Right ventricle myocardium inferior (tissue), 1 donor: ENCODE measurements at places on chromosomes 5 and 9. TPM values are rescaled to one million over a fixed set of nuclear protein-coding genes. Genes with fewer than 3 reads are reported as not detected.

DNA sequence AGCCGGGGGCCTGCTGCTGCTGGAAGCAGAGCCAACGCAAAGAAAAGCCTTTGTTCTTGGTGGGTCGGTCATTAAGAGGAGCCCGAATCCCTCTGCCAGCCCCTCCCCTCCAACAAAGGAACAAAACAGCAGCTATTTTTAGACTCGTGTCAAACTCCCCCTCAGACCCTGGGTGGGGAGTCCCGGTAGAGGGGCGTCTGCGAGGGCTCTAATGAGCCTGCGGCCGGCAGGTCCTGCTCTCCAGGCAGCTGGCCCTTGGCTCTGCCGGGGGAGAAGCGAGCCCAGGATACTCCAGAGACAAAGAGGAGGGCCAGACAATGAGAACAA is 114.0 kb downstream of the LHX2 start:
- no peak for DNase-seq

GRCh38 chr5:93735378-93735777 is 6.0 kb downstream of the POU5F2 start:
- no peak for DNase-seq

- no peak for DNase-seq
Measured at GRCh38 chr5:136062366-136063274, 33.8 kb downstream of the TGFBI start.

- DNase-seq: no peak
Measured at GRCh38 chr5:94700592-94700991, 82.1 kb downstream of the SLF1 start.

DNA sequence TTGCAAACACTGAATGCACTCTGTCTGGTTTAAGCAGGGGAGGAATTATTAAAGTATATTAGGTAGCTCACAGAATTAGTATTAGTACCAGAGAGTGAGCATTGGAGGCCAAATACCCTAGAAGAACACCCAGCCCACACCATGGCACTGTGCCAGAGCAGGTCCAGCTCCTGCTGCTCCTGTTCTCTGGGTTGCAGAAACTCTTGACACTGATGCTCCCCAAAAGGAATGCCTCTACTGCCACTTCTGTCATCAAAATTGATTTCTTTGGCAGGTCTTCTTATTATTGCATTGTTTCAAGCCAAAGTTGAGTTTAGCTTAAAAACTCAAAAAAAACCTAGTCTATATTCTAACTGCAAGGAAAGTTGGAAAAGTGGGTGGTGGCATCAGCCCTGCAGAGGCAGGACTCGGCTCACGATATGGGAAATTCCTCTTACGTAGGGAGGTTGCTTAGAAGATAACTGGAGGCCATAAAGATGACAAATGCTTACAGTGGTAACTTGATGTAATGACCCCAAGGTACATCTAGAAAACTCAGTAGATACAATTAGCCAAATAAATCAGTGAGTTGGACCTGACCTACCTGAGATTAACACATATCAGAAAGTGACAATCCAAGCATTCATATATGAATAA is 123.4 kb downstream of the CD180 start:
- DNase-seq: no peak

DNA sequence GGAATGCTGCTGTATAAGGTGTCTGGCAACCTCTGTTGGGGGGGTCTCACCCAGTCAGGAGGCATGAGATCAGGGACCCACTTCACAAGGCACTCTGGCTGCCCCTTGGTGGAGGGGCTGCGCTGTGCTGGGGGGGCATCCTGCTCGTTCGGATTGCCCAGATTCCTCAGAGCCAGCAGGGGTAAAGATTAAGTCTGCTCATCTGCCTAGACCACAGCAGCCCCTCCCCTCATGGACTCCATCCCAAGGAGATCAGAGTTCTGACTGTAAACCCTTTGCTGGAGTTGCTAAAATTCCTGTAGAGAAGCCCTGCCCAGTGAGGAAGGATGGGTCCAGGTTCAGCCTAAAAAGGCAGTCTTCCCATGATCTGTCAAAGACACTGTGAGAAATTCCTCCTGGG is 262.0 kb upstream of the C9orf72 start:
- no peak for DNase-seq

DNA sequence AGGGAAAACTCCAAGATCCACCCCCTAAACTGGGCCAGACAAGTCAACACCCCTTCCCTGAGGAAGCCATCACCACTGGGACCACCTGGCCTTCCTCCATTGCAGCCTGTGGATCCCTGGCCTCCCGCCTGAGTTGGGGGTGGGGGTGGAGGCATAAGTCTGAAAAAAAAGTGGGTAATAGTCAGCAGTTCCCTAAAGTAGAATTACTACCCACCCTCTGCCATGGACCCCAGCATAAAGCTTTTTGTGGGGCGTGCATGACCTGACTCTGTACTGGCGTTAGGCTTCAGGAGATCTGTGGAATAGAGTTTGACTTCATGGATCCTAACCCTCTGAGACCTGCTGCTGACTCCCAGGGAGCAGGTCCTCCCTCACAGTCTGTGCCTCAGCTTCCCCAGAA is 2.0 kb upstream of the CXXC5 start:
- DNase-seq: no peak

DNA sequence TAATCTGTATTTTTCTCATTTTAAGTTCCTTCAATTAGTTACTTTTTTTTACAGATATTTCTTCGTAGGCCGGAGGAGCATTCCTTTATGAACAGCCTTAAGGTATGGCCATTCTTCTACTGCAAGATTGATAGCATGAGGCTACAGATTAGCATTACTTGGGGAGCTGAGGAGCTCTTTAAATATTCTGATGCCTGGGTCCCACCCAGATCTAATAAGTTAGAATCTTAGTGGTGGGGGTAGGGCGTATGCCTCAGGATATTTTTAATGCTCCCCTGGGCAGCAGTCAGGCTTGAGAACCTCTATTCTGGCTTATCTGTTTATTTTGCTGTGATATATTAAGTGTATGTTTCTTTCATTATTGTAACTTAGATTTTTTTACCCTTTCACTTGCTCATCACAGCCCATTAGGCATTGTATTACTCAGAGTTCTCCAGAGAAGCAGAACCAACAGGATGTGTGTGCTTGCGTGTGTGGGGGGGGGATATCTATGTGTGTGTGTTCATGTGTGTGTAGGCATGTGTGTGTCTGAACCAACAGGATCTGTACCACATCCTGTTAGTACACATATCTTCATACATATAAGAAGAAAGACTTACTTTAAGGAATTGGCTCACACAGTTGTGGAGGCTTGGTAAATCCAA is 91.8 kb upstream of the MTAP start:
- no peak for DNase-seq

DNA sequence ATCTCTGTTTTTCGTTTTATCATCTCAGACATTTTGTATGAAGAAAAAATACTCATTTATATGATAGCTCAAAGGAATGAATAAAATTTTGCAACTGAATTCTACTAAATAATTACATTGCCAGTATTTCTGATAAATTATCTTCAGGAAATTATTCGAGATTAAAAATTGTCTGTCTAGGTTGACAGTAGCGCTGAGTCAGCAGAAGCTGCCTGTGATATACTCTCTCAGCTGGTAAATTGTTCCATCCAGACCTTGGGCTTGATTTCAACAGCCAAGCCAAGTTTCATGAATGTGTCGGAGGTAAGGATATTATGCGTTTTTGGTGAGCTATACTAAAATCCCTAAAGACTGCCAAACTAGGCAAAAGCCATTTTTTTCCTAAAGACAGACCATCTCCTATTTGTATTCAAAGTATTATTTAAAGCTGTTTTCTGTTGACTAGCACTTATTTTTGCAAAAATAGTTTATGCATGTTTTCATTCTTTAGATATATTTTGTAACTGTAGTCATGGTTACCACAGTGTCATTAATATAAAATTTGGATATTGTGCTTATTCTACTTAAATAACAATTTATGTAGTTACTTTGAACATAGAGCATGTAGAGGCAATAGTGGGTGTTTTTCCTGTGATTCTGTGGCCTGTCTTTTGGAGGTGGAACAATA is 17.4 kb downstream of the LECT2 start:
- no peak for DNase-seq

DNA sequence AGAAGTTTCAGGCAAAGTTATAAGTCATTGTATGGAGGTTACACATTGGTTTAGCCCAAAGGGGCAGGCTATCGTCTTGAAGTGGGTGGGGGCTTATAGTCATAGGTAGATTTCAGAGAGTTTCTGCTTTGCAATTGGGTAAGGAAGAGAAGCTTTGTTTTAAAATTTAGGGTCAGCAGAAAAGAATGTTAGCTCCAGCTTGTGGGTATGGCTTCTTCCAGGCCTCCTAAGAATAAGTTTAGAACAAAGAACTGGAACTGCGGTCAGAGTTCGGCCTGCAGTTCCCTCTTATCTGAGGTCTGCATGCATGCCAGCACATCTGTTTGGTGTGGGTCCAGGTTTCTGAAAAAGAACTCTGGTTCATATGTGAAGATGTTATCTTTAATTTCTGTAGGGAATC is 96.1 kb downstream of the CYFIP2 start:
- DNase-seq: no peak

GRCh38 chr9:137575716-137576411 is 2.9 kb downstream of the DPH7 start:
- DNase-seq: no peak

The LMX1B gene
- 1.2 TPM for total RNA-seq

The SAPCD2 gene
- 0.22 TPM for total RNA-seq

The CARD9 gene
- 1.4 TPM for total RNA-seq

DNA sequence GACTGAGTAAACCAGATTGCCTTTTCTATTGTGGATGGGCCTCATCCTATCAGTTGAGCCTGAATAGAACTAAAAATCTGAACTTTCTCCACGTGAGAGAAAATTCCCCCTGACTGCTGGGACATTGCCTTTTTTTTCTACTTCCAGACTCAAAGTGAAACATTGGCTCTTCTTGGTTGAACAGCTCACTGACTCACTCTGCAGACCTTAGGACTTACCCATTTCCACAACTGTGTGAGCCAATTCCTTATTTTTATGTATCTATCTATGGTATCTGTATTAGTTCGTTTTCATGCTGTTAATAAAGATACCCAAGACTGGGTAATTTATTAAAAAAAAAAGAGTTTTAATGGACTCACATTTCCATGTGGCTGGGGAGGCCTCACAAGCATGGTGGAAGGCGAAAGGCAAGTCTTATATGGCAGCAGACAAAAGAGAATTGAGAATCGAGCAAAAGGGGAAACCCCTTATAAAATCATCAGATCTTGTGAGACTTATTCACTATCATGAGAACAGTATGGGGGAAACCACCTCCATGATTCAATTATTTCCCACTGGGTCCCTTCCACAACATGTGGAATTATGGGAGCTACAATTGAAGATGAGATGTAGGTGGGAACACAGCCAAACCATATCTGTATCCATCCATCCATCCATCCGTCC is 306.7 kb upstream of the SLC24A2 start:
- no peak for DNase-seq

GRCh38 chr9:133953976-133954709 is 38.0 kb downstream of the VAV2 start:
- DNase-seq: peak; percentile 47

The FOXD1 gene
- not detected for total RNA-seq

The TUSC1 gene
- 14.1 TPM for total RNA-seq

GRCh38 chr5:145072889-145073288 is 762.3 kb downstream of the PRELID2 start:
- no peak for DNase-seq

The KCNIP1 gene
- total RNA-seq: not detected

DNA sequence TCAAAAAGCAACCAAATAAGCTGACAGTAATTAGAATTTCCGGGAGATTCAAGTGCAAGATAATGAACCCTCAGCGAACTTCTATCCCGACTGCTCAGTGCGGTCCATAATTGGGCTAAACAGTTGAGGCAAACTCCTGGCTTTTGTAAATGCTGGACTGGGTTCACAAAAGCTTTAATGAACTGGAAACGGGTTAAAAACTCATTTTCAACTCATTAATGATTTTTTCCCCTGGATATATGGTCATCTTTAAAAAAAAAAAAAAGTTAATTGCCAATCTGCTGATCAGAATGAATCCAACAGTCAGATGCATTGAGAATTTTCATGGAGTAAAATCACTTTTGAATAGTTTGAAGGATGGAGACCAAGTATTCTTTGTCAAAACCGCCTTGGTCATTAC is 79.5 kb upstream of the WWC1 start:
- DNase-seq: no peak

The LCN15 gene
- total RNA-seq: 0.46 TPM

DNA sequence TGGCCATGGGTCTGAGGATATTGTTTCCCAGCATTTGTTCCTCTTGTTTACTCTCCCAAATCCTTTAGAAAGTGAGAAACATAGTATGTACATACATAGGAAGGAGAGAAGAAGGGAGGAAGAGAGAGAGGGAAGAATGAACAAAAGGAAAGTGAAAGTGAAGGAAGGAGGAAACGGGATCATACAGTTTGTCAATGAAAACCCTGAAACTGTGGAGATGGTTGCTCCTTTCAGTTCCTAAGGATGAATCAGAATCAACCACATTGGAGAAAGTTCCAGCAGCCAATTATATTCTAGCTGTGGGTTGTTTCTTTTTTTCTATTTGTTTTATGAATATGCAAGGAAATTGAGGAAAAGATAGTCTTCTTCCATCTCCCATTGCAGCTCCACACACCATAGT is 396.5 kb downstream of the MLLT3 start:
- DNase-seq: no peak

DNA sequence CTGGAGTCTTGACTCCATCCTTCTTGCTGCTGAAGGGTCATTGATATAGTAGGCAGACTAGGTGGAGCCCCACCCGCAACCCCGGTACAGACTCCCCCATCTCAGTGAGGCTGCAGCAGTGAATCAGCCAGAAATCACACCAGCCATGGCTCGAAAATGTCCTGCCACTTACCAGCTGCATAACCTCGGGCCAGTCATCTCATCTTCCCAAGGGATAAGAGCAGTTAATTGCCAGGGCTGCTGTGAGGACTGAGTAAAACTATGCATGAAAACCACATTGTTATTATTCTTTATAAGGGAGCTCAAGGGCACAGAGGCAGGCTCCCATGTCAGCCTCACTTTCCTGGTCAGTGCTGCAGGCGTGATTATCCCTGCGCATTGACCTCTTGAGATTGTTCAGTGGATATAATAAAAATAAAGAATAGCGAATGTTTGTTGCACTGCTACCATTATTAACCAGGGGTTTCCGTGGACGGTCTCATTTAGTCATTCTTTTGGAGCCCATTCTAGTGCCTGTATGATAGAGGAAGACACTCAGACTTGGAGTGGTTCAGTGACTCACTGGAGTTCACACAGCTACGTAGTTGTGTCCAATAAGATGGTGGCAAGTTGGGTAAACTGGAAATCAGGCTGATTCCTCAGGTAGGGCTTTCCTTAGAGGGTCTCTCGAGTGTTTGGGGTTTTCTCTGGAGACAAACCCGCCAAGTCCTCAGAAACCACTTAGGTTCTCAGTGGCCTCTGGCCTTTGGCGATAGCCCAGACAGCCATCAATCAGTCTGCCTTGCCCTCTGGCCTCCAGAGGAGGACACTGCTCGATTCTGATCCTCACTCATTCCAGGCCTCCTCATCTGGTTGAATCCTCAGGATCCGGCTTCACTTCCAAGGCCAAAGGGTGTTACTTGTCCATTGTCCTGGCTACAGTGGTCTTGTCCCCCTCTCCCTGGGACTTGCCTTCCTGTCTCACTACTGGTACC is 39.9 kb downstream of the COL15A1 start:
- DNase-seq: no peak

DNA sequence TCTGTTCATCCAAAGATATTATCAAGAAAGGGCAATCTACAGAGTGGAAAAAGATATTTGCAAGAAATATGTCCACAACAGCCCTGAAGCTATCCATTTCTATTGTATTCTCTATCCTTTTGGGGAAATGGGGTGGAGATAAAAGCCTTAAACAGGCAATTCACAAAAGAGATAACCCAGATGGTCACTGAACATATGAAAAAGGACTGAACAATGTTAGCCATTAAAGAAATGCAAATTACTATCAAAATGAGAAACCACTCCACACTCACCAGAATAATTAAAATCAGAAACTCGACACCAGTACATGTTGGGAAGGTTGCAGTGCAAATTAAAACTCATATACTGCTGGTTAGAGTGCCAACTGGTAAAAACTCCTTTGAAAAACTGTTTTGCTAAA is 955.2 kb upstream of the DMAC1 start:
- no peak for DNase-seq
